ENCODE measurements at places on chromosomes 5 and 9.

DNA sequence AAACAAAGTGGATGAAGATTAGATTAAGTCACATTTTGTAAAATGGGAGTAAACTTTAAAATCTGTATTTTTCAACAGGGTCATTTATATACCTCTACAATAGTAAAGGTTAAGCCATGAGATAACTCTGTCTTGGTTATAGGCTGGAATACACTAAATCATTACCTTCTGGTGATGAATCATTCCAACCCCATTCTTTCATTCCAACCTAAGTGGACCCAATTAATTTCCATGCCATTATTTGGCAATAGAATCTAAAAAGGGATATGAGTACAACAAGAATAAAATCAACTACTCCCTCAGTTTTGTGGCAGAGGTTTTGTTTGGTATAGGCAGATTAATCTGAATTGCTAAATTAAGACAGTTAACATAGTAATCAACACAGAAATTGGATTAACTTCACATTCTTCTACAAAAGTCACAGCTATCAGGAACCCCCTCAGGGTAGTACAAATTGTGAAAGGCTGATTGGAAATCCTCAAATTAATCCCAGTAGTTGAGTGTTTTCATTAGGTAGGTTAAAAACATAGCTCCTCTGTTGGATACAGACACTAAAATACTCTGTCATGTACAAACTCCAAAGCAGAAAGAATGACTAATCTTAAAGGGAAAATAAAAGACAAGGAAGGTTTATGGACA, 54.2 kb downstream of the ELAVL2 start:
- DNase-seq: no peak

DNA sequence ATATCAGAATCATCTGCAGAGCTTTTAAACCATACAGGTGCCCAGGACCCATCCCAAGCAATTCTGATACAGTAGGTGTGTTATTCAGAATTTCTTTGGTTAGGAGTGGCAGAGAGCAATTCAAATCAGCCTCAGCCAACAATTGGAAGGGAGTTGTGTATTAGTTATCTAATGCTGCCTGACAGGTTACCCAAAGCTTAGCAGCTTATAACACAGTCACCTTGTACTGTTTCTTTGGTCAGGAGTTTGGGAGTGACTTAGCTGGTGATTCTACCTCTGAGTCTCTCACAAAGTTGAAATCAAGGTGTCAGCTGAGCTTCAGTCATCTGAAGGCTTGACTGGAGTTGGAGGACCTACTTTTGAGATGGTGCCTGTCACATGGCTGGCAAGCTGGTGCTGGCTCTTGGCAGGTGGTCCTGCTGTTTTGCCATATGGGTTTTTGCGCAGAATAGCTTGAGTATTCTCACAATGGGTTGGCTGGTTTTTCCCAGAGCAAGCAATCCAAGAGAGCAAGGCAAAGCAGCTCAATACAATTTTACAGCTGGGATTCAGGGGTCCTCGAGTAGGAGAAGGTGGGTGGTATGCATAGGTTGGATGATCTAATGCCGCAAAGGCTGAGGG, 18.7 kb upstream of the CARNMT1 start:
- DNase-seq: no peak

- no peak for DNase-seq
Observed at GRCh38 chr5:1255081-1255561, 29.9 kb downstream of the SLC6A18 start.

- DNase-seq: no peak
Observed at GRCh38 chr9:12680341-12680740, 12.8 kb upstream of the TYRP1 start.

- no peak for DNase-seq
Observed at GRCh38 chr5:116273448-116274242, 188.8 kb downstream of the COMMD10 start.
